ENCODE measurements at places on chromosomes 5 and 9.

- DNase-seq, result no peak
These were observed 260.6 kb upstream of the ANKRD55 start for GRCh38 chr5:56493766-56494165.

GRCh38 chr5:144032375-144032774, 138.1 kb downstream of the YIPF5 start:
- peak; percentile 24 for DNase-seq

GRCh38 chr5:168830833-168831232, 251.7 kb upstream of the PANK3 start:
- DNase-seq, result no peak

GRCh38 chr9:6243746-6244145, 28.1 kb downstream of the IL33 start:
- no peak for DNase-seq

GRCh38 chr5:5418006-5418405, 4.5 kb upstream of the ICE1 start:
- DNase-seq, result no peak

DNA sequence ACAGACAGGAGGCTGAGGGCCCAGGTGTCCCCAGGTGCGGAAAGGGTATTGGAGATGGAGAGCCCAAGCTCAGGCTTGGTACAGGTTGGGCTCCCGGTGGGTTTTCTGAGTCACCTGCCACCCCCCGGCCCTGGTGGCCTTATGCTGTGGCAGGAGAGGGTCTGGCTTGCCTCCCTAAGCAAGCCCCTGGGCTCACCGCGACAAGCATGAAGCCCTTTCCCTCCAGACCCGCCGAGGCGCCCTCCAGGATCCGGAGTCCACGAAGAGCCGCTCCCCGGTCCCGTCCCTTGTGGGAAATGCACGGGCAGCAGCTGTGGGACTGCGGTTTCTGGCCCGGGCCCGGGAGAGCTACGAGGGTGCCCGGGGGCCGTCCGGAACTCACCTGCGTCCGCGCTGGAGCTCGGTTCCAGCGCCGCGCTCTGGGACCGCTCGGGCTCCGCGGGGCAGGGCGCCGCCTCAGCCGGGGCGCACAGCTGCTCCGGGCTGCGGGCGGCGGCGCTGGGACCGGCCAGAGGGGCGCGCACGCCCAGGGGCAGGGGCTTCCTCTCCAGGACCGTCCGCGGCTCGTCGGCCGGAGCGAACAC, 757 bp downstream of the SAPCD2 start:
- DNase-seq, result no peak

- DNase-seq, result no peak
These were observed 16.6 kb upstream of the DCAF12 start for GRCh38 chr9:34143116-34143515.

DNA sequence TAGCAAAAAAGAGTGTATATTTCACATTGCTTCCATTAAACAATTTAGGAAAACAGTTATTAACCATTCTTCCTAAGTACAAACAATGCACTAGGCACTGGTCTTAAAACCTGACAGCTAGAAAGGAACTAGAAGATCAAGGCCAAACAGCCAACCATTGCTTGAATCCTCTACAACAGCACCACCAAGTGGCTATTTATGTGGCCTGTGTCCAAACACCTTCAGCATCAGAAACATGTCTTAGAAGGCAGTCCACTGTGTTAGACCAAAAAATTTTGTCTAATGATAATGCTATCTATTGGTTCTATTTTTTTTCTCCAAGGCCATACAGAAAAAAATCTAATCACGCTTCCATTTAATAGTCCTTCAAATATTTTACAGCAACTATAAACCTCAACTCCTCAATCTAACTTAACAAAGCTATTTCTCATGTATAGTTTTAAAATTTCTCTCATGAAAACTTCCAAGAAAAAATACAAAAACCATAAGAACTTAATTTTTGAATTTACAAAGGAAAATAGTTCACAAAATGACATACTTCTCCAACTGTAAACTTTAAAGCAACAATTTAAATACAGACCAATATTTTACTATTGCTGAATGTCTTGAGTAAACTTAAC, 36.1 kb downstream of the CAAP1 start:
- no peak for DNase-seq

DNA sequence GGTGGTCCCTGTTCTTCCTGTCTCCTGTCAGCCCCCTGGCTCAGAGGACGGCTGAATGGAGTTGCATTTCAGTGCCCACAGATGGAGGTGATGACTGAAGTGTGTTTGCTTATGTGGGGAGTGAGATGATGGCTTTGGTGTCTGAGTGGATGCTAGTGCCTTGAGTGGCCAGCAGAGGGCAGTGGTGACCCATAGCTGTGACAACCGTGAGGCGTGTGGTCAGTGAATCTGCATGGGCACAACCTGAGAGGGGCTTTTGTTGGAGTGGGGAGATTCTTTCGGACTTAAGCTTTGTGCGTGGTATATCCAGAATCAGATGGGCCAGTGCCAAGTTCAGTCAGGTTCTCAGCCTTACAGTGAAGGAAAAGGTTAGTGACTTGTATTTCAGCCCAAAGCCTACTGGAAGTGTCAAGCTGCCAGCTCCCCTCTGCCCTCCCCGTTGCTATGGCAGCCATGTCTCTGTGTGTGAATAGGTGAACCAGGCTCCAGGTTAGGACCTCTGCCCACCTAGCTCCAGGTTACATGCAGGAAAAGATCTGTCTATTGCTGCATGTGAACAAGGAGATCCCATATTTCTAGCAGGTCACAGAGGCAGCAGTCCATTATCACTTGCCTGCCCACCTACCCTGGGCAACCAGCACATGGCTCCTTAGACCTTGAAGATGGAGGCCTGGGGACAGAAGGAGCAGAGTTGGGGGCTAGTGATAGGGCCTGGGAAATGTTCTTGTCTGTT, 14.7 kb upstream of the CXXC5 start:
- DNase-seq, result peak; percentile 80

DNA sequence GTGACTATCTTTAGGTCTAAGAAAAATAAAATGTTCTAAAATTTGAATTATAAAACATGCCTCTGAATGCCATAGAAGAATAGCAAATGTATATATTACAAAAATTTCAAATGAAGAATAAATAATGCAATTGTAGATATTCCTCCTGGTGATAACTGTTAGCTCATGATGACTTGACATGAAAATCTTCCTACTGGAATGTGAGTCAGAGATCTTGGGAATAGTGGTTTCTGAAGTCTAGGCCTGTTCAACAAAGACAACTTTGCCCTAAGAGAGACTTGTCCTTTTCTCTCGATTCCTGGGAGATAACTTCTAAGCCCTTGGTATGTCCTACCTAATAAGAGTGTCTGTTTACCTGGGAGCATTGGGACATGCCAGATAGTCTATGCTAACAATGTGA, 746.3 kb upstream of the RIOK2 start:
- DNase-seq, result no peak

- DNase-seq, result peak; percentile 86
These were observed 144.9 kb downstream of the FGF1 start for GRCh38 chr5:142540922-142541422.

GRCh38 chr5:59007460-59008063, 424.7 kb downstream of the RAB3C start:
- DNase-seq, result peak; percentile 6

DNA sequence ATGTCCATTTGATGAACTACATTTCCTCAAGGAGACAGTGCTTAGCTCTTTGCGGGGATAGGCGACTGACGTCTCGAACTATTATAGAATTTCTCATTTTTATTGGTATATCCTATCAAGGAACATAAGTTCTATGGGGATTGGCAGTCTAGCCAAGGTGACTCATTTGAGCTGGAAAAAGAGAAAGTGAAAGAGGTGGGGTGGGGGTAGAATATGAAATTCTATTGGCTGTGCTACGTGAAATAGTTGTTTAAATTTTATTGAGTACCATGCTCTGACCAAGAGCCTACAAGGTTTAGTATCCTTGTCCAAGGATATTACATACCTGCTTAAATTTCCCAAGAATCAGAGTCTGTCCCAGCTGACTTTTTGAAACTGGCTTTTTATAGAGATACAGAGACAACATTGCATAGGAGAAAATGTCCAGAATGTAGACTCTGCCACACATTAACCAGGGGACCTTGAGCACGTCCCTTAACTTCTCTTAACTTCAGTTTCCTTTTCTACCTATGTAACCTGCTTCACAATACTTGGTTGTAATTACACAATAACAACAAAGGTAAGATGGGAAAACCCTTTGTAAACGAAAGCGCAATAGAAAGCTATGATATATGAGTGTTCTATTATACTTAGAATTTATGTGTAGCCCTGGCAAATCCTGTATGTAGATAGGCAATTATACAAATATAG, 226.4 kb upstream of the WWC1 start:
- DNase-seq, result no peak

DNA sequence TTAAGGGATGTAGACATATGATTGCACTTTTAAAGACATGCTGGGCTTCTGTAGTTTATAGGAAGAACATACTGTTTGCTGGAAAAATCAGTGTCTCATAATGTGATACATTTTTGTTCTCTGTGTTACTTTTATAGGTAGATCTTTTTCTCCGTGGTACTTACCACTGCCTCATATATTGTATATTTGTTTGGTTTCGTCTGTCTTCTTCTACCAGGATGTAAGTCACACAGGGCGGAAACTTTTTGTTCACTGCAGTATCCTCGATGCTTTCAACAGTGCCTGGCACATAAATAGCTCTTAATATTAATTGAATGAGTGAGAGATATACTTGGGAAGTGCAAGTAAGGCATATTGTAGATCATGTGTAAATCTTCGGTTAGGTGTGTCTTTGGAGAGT, 135.4 kb downstream of the GDNF start:
- DNase-seq, result no peak

DNA sequence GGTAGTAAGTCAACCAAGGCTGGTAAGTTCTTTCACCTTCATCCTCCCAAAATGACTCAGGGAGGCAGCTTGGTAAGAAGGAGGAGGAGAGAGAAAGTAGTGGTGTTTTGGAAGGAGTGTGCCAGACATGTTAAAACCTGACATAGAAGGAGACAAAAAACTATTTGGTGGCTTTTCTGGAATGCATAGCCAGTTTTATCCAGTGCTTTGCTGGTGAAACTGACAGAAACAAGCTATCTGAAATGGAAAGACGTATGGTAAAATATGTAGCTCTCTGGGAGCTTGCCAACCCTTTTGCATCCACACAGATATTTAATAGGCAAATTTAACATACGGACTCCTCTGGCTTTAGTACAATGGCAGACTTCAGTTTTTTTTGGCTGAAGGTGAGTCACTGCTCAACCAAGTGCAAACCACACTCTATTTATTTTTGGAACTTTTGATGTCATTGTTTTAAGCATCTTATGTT, 45.4 kb downstream of the RAB14 start:
- DNase-seq, result no peak

DNA sequence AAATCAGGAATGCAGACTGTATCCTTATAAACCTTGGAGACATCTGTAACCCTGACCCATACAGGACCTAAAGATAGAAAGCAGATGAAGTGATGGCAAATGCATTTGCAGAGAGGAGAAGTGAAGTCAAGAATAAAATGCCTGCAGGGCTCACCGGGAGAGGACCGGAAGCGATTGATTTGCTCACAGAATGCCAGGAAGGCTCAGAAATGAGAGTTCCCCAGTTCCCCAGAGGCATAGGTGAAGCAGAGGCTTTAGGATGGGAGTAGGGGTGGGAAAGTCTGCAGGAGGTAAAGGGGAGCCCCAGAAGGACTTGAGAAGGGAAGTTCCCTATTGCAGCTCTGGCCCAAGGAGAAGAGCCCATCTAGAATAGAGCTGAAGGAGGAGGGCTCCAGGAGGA, 63.9 kb upstream of the TNFAIP8 start:
- DNase-seq, result no peak

All from skin of body (tissue), 3 donors.